RWPE2 (cell line): ENCODE measurements at places on chromosomes 16 and 17.

- DNase-seq = no peak
These were observed 85.4 kb upstream of the MED13 start for GRCh38 chr17:62150471-62150870.

DNA sequence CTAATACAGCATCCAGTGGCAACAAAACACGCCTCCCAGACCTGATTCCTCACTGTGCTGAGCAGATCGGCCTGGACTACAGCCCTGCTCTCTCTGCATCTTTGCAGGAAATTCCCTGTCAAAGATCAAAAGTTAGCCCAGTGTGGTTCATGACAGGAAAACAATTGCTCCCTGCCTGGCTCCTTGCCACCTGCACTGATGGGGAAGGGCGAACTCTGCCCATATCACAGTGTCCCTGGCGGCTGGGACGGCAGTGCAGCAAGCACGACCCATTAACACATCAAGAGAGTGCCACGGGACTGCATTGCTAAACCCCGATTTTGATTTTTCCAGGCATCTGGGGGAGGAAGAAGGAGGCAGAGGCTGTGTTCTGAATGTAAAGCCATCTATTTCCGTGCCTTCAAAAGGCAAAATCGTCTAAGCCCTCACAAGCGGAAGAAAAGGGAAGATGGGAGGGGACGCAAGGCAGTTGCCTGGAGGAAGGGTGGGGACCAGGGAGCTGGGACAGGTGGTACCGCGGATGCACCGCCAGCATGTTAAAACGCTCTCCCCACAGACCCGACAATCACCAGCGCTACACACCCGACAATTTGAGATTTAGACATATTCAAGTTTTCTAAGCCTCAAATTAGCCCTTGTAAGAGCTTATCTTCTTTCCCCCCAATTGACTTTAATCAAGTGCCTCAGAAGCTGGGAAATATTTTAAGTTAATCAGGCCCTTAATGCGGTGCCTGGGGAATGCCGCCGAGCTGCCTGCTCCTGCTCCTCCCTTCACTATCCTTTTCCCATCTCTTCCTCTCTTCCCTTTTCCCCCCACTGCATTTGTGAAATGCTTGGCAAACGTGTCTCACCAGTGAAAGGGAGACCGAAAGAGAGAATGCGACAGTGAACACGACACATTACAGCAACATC, 238.8 kb upstream of the CDH5 start:
- no peak for DNase-seq

DNA sequence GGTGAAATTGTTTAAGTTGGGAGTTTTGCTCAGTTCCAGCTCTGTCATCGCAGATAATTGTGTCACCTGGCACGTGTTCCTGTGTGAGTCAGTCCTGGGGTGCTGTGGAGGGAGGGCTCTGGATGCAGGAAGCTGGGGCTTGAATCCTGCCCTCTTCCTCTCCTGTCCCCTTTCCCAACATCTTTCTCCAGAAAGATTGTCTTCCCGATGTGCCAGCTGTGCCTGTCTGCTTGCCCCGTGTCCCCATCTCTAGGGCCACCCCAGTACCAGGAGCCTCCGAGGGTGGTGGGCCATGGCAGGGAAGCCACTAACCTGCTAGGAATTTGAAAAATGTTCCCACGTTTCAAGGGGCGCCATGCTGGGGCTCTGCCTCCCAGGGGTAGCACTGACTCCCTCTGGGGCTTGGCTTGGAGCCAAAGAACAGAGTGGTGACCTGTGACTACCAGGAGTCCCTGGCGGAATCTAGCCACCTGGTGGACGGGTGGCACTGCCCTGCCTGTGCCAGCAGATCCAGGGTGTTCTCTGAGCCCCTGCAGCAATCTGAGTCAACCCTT, 198.1 kb downstream of the ENGASE start:
- no peak for DNase-seq

DNA sequence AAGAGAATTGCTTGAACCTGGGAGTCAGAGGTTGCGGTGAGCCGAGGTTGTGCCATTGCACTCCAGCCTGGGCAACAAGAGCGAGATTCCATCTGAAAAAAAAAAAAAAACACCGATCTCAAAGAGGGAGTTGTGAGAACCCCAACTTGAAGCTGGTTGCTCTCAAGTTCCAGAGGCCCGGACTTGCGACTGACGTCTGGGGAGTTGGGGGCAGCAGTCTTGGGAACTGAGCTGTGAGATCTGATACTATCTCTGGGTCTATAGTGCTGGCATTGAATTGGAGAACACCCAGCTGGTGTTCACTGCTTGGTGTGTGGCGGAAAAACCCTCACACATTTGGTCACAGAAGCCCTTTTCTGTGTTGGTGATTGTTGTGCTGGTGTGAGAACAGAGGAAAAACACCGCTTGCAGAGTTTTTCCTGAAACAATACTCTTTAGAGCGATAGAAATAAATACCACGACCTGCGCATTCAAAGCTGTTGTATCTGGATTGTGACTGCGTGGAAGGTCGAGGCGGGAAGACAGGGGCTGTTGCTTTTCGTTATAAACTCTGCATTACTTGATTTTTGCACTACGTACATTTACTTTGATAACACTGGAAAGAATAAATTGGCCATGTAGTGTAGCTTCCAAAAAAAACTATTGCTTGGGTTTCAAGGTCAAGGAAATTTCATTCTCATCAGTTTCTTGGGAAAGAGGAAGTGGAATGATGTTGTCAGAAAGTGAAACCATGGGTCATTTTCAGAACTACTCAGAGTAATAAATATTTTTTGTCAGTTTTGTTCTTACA, 8.8 kb downstream of the SCIMP start:
- DNase-seq = no peak

DNA sequence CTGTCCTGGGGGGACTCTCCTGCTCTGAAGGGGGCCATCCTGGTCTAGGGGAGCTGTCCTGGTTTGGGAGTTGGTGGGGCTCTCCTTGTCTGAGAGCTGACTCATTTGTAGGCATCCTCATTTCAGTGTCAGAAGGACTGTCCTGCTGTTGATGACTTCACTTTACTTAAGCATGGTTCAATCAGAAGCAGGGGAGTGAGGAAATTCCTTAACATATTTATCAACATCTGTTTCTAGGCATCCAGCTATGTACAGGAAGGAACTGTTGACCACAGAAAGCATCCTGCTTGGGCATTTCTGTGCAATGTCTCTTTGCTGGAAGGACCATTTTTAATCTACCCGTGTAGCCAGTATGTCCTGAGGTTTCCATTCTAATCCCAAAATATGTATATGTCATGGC, 502.7 kb upstream of the HSBP1 start:
- no peak for DNase-seq

GRCh38 chr16:85401370-85401916, 211.7 kb upstream of the GSE1 start:
- peak; percentile 53 for DNase-seq

DNA sequence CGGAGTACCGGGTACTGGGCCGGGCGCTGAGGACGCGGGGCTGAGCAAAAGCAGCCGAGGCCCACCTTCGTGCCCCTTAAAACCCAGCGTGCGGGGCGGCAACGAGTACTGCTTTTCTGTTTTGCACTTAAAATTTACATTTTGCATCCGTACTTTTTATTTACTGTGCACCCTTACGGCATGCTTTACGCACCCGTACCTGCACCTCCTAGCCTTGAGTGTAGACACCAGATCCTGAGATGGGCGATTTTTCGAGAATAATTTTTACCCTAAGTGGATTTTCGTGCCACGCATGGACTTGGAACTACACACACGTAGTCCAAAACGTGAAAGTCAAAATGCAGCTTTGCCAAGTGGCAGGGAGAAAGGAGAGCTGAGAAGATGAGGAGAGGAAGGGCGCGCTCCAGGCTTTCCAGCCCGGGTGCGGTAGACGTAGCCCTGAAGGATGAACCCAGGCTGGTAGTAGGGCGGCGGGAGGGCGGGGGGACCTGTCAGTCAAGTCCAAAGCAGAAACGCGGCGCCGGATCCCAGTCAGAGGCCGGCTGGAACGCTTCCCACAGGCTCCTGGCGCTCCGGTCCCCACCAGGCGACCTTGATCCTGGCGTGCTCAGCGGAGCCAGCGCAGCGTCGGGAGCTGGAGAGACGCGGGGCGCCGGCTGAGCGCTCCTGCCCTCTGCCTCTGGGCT, 1.2 kb upstream of the CBLN1 start:
- DNase-seq = no peak

DNA sequence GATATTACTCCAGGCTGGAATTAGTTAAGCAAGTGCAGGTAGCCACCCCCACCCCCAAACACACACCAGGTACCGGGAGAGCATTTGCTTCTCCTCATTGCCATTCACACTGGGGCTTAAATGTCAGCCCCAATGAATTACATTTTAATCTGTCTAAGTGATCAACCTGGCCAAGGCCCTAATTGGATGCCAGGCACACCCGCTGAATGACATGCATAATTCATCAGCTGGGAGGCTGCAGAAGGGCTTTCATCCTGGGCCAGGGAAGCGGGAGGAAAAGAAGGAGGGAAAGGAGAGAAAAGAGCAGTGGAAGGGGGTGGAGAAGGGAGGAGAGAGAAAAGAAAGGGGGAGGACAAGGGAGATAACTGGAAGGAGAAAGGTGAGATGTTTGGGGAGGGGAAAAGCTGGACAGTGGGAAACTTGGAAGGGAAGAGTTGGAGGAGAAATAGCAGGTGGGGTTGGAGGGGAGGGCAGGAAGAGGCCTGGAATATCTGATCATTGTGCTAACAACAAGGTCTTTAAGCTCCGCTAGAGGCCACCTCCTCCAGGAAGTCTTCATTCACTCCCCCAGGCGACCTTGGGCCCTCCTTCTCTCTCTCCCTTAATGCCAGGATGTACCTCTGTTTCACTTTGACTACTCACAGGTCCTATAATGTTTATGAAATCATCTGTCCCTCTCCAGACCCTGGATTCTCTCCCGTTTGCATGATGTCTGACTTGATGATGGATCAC, 40.1 kb upstream of the CES5A start:
- no peak for DNase-seq

GRCh38 chr17:78588258-78589030, 11.2 kb upstream of the DNAH17 start:
- DNase-seq = no peak

DNA sequence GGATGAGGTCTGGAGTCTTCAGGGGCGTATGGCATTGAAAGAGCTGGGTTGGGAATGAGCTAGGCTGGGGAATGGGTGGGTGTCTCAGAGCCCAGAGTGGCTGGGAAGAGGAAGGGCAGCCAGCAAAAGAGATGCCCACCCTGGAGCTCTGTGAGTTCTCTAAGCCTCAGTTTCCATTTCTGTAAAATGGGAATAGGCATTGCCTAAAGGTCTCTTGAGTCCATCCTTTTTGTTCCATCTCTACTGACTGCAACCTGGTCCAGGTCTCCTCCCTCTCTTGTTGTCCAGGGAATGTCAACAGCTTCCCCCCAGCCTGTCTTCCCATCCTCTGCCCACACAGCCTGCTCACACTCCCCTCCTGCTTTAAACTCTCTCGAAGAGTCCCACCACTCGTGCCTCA, 19.6 kb downstream of the CCDC102A start:
- no peak for DNase-seq

DNA sequence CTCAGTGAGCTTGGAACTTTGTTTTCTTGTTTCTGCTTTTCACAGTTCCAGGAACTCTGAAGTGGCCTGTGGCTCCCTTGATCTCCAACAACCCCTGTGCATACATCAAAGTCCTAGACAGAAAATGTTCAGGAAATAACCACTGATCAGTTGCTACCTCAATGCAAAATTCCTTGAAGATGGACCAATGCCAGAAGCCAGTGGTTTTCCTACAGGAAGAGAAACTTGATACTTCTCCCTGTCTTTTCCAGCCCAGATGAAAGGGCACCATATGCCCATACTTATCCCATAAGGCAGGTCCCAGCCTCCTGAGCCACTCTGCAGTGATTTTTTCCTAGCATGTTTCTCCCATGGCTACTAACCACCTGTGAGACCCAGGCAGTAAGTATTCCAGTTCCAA, 12.3 kb upstream of the CDRT4 start:
- no peak for DNase-seq

DNA sequence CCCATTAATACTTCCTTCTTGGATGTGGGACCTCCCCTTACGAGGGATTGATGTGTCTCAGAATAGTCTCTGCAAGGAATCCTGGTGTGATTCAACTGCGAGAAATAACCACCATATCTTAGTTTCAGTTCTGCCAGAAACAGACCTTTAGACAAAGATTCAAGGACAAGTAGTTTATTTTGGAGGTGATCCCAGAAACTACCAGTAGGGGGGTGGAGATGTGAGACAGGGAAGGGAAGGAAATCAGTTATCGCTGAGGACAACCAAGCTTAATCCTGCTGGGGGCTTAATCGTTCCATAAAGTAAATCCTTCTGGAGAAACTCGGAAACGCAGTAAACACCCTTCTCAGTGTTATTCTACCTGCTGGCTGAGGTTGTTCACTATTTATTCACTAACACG, 5.0 kb upstream of the SDR42E1 start:
- DNase-seq = no peak

DNA sequence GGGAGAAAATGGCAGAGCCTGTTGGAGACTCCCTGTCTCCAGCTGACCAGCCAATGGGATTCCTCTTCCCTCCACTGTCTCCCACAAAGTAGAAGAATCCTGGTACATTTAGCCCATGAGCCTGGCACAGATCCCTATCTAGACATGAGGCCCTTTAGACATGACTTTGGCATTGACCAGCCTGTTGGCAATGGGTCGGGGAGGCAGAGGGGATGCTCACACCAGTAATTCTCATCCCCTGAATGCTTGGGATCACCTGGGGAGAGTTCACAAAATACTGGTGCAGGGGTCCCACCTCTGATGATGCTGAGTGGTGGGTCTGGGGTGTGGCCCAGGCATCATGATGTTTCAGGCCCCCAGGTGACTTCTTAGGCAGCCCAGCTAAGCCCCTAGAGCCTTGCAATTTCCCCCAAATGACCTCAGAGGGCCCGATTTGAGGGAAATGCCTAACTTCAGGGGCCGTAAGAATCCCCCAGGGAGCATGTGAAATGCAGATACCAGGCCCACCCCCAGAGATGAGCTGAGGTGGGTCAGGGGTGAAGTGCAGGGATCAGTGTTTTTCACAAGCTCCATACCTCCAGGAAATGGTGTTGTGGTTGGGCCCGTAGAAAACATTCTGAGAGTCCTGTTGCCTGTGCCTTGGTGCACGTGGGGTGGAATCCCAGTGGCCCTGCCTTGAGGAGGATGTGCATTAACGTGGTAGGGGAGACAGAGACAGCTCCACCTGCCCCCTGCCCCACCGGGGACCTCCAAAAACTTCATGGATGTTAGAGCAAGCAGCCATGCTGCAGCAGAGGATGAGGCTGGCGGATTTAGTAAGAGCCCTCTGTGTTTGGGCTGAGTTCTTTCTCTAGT, 42.1 kb downstream of the SNX20 start:
- DNase-seq = no peak

DNA sequence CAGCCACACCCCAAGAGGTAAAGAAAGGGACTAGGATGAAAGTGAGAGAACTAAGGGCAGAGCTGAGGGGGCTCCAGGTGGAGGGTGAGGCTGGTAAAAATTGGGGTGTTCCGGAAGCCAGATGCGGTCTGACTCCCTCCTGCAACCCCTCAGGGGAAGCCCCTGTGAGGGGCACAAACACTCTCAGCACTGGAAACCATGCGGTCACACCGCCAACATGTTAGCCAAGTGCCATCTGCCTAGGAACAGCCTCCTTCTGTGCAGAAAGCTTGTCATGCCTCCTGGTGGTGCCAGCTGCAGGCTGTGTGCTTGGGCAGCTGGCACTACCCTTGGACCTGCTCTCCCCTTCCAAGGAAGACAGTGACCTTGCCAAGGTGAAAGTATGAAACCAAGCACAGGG, 83.5 kb upstream of the RPL38 start:
- DNase-seq = no peak
